Activated CD4-positive, alpha-beta memory T cell treated with anti-CD3 and anti-CD28 coated beads for 36 hours (primary cell): ENCODE measurements at places on chromosomes 7 and 10.

DNA sequence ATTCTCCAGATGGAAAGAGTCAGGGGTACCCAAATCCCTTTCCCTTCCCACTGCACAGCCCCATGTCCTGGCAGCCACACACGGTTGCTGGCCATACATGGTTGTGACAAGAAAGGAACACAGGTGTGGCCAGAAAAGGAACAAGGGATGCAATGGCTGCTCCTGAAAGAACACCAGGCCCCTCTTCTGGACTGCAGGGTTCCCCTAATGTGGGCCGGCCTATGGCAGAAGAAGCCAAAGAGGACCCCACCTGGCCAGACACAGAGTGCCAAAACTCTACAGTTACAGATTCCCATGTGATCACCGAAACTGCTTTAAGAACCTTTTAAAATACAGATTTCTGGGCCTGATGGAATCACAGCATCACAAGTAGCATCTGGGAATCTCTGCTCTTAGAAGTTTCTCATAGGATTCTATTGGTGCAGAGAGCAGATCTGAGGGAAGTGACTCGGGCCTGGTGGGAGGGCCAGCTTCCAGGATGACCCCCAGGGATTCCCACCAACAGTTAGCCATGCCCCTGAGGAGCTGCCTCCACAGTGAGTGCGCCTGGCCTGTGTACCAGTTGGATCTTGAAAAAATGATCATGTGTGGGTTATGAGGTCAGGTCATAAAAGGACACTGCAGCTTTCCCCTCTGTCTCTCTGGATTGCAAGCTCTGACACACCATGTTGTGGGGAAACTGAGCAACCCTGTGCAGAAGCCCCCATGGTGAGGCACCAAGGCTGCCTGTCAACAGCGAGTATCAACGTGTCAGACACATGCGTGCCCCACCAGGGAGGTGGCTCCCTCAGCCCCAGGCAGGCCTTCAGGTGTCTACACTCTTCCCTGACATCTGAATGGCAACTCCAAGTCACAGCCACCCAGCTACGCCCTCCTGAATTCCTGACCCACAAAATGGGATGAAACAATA lies 89.6 kb upstream of the LANCL2 start:
- DNase-seq, result no peak
- H3K4me1 ChIP-seq, result no peaks in the 10 kb centered on the region
- H3K4me3 ChIP-seq, result no peak overlapping the region
- no peaks in the 10 kb centered on the region for H3K36me3 ChIP-seq
- no peak overlapping the region for H3K27ac ChIP-seq

DNA sequence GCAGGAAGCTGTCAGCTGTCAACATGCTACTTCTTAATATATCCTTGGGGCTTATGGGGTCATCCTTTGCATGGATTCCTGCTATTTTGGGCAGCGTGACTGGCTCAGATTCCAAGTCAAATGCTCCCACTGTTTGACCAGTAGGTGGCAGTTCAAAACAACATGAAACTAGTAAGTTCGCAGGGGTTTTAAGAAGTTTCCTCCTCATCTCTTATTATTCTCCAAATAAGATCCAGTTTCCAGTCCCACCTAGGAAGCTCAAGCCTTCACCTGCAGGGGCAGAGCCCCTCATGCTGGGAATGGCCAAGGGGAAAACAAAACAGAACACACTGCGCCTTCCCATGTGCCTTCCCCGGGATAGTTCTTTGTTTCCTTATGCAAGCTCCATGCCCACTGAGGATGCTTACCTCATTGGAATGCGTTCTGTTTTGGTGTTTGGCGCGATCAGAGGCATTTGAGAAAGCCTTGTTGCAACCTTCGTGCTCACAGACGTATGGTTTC lies 259.8 kb downstream of the GLI3 start:
- H3K4me3 ChIP-seq, result no peak overlapping the region
- no peak for DNase-seq
- H3K27me3 ChIP-seq, result peaks cover 9% of the 10 kb centered on the region
- no peaks in the 10 kb centered on the region for H3K36me3 ChIP-seq

GRCh38 chr10:46287846-46288477 lies 1.2 kb downstream of the ANTXRL start:
- DNase-seq, result peak; percentile 2
- H3K36me3 ChIP-seq, result no peaks in the 10 kb centered on the region
- H3K4me1 ChIP-seq, result peaks cover 14% of the 10 kb centered on the region

DNA sequence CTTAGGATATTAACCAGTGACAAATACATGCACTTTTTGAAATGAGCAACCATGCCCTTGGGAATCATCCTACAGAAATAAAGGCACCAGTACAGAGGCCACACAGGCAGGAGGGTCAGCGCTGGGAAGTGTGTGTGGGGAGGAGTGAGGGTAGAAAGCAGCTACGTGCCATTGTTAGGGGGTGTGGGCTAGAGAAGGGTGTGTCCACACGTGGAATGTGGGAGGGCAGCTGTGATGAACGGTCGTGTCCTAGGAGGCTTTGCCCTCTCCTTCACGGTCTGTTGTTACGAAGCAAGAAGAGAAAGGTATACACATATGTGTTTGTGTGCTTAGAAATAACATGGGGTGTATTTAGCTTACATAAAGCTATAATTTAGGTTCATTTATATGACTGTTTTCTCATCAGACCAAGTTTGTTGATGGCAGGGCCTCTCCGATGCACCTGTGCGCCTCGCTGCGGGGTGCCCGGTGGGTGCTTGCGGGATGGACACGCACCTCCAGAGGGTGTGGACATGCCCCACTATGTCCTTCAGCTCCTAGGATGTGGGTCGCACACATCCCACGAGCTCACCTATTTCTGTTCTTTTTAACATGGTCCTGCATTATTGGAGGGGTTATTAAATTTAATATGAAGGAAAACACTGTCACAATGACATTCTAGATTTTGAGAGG lies 16.9 kb upstream of the GET4 start:
- H3K36me3 ChIP-seq, result peaks cover 36% of the 10 kb centered on the region
- H3K27ac ChIP-seq, result no peak overlapping the region
- H3K27me3 ChIP-seq, result no peaks in the 10 kb centered on the region
- no peak for DNase-seq
- H3K4me3 ChIP-seq, result no peak overlapping the region
- no peaks in the 10 kb centered on the region for H3K4me1 ChIP-seq

GRCh38 chr7:134562136-134562535 lies 13.2 kb downstream of the AKR1B15 start:
- no peak overlapping the region for H3K27ac ChIP-seq
- H3K4me3 ChIP-seq, result no peak overlapping the region
- H3K27me3 ChIP-seq, result no peaks in the 10 kb centered on the region
- peaks cover 3% of the 10 kb centered on the region for H3K4me1 ChIP-seq
- peak; percentile 10 for DNase-seq

- no peak overlapping the region for H3K4me3 ChIP-seq
- H3K27me3 ChIP-seq, result no peaks in the 10 kb centered on the region
- peak overlapping the region; percentile 53 for H3K27ac ChIP-seq
- peaks cover 28% of the 10 kb centered on the region for H3K36me3 ChIP-seq
- H3K4me1 ChIP-seq, result peaks cover 37% of the 10 kb centered on the region
- peak; percentile 72 for DNase-seq
Observed at GRCh38 chr10:14507176-14507575, 176.5 kb upstream of the FRMD4A start.
